Stimulated activated CD8-positive, alpha-beta memory T cell treated with anti-CD3 and anti-CD28 coated beads, Interleukin-4, amount 100 ng/mL, for 4 hours (primary cell): ENCODE measurements at places on chromosomes 11 and 22.

DNA sequence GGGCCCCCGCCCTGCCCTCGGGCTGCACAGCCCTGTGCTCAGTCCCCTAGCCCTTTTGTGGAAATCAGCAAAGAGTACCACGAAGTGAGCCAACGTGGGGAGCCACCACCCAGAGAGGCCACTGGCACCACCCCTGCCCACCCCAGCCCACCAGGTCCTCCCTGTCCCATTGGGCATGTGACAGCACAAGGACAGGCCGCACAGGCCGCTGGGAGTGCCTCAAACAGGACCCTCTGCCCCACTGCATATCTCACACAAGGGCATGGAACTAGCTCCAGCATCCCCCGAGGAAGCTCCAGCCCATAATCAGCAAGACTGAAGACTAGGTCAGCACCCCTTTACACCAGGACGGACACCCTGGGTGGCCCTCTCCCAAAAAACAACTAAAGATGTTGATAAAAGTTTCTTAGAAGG lies 29.7 kb downstream of the GNB1L start:
- no peak for DNase-seq

- DNase-seq: no peak
These were observed 3.5 kb downstream of the ZP1 start for GRCh38 chr11:60870733-60871377.

GRCh38 chr11:130829920-130830511 lies 86.3 kb downstream of the SNX19 start:
- DNase-seq: no peak

DNA sequence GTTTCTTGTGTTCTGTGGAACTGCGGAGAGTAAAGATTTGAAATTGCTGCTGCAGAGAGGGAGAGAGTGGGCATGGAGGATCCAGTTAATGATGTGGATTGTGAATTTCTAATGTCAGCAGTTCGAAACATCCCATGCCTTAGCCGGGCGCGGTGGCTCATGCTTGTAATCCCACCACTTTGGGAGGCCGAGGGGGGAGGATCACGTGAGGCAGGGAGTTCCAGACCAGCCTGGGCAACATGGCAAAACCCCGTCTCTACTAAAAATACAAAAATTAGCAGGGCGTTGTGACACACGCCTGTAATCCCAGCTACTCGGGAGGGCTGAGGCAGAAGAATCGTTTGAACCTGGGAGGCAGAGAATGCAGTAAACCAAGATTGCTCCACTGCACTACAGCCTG lies 1.1 kb upstream of the CAVIN3 start:
- DNase-seq: no peak

DNA sequence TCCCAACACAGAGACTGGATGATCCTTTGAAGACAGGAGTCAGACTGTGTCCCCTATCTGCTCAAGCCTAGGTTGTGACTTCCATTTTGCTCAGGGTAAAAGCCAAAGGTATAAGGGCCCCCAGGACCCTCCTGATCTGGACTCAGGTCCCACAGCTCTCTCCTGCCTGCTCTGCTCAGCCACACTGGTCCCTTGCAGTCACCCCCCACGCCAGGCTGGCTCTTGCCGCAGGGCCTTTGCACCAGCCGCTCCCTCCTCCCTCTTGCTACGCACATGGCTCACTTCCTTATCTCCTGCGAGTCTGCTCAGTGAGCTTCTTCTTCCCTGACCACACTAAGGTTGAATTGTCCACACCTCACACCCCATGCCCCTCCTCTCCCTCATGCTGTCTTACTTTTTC lies 28.4 kb upstream of the CACNG2 start:
- no peak for DNase-seq

GRCh38 chr11:45168366-45169130 lies 22.1 kb downstream of the PRDM11 start:
- DNase-seq: no peak

GRCh38 chr11:15884777-15885540 lies 471.4 kb downstream of the SOX6 start:
- DNase-seq: no peak

- no peak for DNase-seq
These were observed 176.6 kb downstream of the ADAMTS15 start for GRCh38 chr11:130624971-130625544.

DNA sequence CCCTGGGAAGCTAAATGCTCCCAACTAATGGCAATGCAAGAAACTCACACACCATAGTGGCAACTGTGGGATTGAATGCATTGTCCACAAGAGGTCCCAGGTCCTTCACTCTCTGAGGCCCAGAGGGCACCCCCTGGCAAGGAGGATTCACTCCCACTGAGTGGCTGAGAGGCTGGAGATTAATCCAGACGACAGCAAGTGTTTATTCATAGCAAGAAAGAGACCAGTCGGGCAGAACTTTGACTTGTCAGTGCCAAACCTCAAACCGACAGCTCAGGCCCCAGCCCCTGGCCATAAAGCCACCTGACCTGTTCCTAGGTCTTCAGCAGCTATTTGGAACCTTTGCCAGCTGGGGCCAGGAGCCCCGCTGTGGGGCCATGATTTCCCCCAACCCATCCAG lies 54.5 kb upstream of the MPEG1 start:
- DNase-seq: no peak

DNA sequence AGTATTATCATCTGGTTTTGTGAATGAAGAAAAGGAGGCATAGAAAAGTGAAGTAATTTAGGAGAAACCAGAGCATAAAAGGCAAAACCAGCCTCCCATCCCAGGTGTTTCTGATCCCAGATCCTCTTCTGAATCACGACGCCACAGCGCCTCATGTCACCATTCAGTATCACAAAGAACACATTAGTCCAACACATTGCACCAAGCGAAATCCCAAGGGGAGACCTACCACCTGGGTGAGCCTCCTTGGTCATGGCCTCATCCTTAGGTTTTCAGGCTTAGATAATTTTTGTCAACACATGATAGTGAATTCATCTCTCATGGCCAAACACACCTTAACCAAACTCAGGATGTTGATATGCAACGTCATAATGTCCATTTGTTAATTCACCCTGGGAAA lies 181.5 kb upstream of the SORL1-AS1 start:
- DNase-seq: no peak

GRCh38 chr22:16699326-16699725 lies 106.7 kb upstream of the CCT8L2 start:
- DNase-seq: no peak
